ENCODE measurements at places on chromosomes 4 and X.

DNA sequence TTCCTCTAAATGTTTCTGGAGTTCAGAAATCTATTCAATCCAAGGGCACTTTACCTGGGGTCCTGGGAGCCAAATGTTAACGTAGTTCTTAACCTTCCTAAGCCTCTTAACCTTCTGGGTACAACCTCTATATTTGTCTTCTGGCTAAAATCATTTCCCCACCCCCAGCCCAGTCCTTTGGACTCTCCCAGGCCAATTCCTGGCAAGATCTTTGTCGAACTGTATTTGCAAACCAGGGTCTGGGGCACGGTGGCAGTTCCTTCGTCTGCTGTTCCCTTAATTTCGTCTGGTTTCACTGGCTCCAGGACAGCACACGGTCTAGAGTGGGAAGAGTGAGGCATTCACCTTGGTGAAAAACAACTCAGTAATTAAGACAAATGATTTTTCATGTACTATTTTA lies 811 bp upstream of the SLC25A5 start:
- DNase-seq = no peak

GRCh38 chrX:54494989-54495813 lies 833 bp downstream of the FGD1 start:
- DNase-seq = no peak

DNA sequence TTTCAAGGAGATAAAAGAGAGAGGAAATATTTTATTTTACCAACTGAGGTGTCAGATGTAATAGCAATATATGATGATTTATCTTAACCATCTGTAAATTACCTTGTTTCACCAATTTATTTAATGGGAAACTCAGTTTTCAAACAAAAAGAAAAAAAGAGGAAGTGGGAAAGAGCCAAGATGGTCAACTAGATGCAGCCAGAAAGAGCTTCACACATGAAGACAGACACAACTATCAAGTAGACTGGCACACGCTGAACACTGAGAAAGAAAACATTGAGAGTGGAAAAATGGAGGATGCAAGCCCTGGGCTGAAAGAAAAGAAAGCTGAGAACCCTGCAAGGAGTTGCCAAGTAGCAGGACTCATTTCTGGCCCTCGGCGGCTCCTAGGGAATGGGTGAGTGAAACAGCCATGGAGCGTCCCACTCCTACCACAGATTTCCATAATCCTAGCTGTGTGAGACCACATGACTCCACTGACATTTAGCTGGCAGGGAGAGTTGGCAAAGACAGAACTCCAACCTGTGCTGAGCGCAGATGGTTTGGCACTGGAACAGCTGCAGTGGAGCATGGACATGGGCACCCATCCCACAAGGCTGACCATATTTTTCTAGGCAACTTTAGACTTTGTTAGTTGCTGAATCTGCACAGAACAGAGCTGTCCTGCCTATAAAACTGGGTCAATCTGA lies 409.3 kb downstream of the FAM47B start:
- DNase-seq = no peak

GRCh38 chr4:128286474-128287058 lies 1.0 kb downstream of the PGRMC2 start:
- no peak for DNase-seq

DNA sequence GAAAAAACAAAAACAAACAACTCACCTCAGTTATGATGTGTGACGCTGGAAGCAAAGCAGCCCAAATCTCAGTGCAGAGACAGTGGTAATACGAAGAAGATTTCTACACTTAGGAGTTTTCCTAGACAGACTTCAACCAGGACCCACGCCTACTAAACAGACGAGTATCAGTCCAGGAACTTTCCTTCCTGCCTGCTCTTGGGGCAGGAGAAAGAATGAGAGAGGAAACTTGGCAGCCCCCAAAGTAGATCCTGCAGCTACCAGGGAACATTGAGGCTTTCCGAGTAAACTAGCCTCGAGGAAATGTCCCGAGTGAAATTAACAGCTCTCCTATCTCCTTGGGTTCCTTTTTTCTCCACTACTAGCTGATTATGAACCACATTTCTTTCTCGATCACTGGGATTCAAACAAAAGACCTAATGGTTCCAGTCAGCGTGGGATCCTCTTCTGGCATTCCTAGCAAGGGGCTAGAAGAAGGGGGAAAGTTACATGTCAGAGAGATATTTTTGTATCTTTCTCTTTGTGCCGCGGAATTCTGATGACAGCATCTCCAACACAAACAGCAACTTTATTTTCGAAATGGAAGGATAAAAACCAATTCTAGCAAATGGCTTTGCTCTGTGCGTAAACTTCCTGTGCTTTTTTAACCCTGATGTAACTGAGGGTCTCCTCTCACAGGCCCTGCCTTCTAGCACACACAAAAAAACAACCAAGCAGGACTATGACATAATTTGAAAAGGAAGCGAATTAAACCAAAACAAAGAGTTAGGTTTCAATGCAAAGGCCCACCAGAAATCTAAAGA lies 53.2 kb downstream of the PPM1K start:
- no peak for DNase-seq

DNA sequence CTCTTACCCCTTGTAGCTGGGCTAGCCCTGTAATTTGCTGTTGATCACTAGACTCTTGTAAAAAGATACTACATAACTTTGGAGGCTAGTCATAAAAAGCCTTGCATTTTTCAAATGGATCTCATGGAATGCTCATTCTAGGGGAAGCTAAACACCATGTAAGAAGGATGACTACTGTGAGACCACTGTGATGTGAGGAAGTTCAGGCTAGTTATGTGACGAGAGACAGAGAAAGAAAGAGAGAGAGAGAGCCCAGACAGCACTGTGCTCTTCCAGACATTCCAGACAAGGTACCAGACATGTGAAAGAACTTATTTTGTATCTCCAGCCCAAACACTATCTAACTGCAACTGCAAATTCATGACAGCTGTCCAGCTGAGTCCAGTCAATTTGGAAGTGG lies 404.6 kb upstream of the PITX2 start:
- DNase-seq = no peak
